ENCODE measurements at places on chromosomes 1 and 21.

GRCh38 chr1:184866991-184867788 is 107.1 kb downstream of the NIBAN1 start:
- DNase-seq = no peak

GRCh38 chr1:208280681-208281450 is 36.7 kb upstream of the PLXNA2 start:
- no peak for DNase-seq

- DNase-seq = no peak
These were observed 80.3 kb downstream of the OSBPL9 start for GRCh38 chr1:51697166-51697565.

GRCh38 chr1:182066934-182067333 is 5.4 kb upstream of the ZNF648 start:
- DNase-seq = no peak

- no peak for DNase-seq
These were observed 12.0 kb downstream of the DDAH1 start for GRCh38 chr1:85452948-85453347.

DNA sequence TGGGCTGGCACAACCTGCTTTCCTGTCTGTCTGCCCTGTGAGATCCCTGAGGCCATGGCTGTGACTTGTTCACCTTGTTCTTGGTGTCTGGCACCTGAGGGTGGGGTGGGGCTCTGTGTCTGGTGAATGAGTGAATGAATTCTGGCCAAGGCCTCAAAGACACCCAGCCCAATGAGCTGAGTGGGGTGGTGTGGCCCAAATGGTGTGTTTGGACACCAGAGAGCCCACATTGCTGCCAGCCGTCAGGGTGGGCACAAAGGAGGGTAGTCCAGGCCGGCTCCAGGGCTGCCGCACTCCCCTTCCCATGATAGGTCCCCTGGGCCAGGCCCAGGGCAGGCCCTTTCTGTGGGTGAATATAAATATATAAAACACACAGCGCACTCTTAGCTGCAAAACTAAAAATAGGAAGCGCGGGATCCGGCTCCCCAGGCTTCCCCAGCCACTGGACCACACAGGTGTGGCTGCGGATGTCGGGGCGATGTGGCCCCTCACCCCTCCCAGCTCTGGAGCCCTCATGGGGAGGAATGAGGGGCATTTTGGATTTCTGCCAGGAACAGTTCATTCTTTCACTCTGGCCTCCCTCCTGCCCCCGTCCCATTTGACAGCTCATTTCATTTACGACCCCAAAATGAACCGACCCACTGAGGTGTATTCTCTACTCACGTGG is 33.3 kb downstream of the RUNX3 start:
- DNase-seq = no peak

- no peak for DNase-seq
These were observed 546 bp downstream of the SKI start for GRCh38 chr1:2228694-2229036.

DNA sequence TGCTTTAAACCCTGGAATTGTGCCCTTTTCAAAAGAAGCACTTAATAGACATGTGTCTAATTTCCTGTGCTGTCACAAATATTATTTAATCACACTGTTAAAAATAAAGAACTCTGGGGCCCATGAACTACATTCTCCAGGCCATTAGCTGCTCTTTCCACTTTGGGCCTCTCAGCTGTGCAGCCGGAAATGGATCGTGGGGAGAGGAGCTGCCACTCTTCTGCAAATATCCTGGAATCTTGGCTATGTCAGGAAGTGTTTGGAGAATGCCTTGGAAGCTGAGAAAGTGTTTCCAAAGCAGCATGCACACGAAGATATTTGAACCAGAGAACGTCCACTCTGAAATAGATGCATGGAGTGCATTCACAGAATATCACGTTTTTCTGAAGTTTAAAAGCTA is 27.5 kb upstream of the VPS26C start:
- no peak for DNase-seq

GRCh38 chr1:22794647-22795365 is 84.2 kb downstream of the EPHB2 start:
- no peak for DNase-seq

DNA sequence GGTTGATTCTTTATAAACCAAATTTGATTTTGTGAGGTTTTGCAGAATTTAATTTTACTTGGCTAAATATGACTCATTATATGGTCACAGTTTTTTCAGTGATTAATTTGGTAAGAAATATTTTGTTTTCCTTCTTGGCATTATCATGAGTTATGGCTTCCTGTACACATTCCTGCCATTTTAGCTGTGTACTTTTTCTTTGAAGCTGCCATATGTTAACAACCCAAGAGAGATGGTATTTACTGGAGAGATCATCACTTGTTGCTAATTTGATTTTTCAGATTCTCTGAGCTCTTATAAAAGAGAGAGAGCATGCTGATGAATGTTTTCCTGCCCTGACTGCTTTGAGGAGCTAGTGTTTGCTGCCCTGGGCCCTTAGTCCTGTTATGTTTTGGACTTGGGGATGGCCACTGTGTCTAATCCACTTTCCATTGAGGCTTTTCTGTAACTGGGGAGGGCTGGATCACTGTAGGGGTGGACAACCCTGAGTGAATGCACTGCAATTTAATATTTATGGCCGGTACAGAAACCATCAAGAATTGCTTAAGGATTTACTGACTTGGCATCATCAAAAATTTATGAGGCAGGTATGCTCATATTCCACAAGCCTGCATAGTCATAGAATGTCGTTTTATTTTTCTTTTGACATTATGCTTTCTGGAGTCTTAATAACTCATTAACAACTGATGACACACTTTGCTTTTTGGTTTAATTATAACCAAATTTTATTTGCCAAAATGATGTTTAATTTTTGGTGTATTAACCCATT is 200.9 kb downstream of the DISC1 start:
- DNase-seq = no peak

- DNase-seq = no peak
These were observed 4.8 kb upstream of the IFNLR1 start for GRCh38 chr1:24191860-24192259.

GRCh38 chr1:25543005-25543424 is 391 bp upstream of the LDLRAP1 start:
- DNase-seq = no peak

DNA sequence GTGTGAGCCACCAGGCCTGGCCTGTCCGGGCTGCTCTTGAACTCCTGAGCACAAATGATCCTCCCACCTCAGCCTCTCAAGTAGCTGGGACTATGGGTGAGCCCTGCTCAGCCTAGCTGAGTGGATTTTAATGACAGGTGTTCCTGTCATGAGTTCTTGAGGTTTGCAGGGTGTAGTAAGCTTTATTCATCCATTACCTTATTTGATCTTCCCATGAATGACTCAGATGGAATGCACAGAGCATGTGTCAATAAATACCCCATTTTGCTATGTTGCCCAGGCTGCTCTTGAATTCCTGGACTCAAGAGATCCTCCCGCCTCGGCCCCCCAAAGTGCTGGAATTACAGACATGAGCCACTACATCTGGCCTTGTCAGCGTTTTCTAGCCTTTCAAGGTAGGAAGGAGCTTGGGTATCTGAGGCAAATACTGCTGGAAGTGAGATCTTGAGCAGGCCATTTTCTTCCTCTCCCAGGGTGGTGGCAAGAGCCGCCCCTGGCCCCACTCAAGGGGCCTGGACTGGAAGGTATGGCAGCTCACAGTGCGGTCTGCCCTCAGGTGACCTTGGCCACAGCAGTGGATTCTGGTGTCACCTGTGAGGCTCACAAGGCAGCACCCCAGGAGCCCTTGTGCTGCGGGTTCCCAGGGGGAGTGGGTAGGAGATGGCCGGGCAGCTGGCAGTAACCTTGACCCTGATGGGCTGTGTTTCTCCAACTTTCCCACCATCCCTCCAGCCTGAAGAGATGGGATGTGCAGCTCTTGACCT is 20.0 kb downstream of the PIK3CD start:
- DNase-seq = no peak

GRCh38 chr1:11944358-11944931 is 9.9 kb downstream of the PLOD1 start:
- peak; percentile 77 for DNase-seq

GRCh38 chr1:245926888-245927287 is 580.2 kb downstream of the SMYD3 start:
- DNase-seq = no peak

GRCh38 chr1:27445177-27445936 is 44.6 kb downstream of the WASF2 start:
- DNase-seq = no peak

DNA sequence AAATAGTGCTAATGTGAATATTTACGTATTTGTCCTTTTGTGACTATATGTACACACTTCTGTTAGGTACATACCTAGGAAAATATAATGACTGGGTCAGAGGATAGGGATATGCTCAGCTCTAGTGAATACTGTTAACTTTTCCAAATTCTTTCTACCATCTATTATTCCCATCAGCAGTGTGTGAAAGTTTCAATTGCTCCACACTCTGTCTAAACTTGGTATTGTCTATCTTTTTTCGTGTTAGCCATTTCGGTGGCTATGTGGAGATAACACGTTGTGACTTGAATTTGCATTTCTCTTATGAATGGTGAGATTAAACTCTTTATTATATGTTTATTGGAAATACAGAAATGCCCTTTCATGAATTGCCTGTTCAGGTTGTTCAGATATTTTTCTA is 22.7 kb upstream of the LELP1 start:
- DNase-seq = no peak

DNA sequence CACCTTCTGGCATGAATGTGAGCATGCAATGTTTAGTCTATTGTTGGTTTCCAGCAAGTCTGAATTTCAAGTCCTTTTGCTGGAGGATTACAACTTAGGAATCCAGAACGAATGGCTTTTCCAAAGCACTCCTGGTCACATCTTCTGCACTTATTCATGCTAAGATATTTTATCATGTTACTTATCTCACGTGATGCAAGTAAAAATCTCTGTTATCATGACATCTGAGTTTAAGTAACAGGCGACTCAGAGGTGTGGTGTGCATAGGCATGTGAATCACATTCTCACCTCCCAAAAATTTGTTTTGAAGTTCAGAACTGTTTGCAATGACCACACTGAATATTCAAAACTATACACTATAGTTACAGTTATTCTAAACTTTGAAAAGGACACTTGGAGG is 204.8 kb upstream of the FGGY start:
- DNase-seq = no peak

DNA sequence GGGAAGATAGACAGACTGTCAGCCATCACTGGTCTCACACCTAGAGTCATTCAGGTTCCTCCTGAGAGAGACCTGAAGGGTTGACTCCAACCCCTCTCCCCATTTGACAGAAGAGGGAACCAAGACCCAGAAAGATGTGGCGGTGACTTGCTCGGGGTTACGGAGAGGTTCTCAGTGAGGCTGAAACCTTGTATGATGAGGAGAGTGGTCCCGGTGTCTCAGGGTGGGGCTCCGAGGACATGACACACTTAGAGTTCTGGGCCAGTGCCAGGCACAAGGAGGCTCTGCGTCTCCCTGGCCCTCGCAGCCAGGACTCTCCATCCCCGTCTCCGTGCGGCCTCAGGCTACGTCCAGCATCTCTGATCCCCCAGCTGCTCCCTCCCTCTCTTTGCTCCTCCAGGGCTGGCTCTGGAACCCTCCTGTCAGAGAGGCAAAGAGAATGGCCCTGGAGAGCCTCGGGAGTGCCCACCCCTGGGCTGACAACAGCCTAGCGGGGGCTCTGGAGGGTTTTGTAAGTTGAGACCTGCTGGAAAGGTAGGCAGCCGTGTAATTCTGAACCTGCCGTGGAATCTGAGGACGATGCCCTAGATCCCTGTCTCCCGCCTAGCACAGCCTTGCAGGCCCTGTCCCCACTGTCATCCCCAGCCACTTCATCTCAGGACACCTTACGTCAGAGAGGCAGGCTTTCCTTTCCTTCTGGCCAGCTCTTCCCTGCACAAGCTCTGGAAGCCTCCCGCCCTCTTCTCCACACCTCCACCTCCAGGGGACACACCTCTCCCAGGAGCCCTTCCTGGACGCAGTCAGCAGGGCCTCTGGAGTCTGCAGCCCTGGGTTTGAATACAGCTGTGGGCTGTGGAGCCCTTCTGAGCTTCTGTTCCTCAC is 4.1 kb downstream of the EFHD2 start:
- no peak for DNase-seq

DNA sequence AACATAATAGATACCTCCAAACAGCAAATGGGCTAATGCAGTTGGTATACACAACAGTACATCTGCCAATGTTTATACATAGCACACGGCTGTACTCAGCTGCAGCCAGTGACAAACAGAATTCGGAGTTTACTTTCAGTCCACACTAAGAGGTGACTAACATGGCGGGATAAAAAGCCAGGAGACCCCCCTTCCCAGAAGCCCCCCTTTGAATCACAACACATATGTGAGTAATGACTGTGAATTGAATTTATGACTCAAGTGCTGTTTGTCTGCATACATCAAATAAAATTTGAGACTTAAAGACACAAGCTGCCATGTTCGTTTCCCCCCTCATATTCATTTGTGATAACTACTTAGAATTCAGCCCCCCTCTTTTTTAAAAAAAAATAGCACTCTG is 113.2 kb downstream of the RUNX1 start:
- DNase-seq = no peak

DNA sequence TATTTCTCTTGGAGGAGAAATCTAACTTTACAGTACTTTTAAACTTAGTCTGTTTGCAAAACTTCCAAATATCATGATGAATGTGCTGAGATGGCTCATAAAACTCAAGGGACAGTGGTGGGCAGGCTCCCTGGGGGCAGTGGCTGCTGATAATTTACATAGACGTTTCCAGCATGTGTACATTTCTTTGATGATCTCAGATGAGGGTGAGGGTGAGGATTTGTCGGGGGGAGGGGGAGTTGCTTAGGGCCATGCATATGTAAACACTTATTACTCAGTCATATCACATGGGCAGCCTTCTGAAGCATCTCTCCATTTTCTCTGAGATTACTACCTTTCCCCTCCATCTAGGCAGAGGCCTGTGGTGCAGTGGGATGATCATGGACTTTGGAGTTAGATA is 152.9 kb upstream of the HMGB4 start:
- DNase-seq = no peak

DNA sequence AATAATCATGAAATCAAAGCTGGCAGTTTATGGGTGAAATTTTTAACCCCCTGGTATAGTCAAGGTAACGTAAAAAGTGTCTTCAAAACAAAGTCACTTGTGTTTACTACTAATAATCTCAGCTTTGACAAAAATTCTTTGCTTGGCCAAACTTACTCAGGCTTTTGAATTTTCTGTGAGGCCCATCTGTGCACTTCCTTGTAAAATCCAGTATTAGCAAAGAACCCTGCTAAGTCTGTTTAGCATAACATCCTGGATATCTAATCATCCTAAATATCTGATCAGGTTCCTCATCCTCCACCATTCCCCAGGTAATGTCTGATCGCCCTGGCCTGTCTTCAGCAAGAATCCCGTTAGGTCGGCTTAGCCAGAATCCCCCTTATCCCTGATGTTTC is 3.0 kb downstream of the LYST start:
- no peak for DNase-seq
